ENCODE measurements at places on chromosomes 1 and 21. TPM values are rescaled to one million over a fixed set of nuclear protein-coding genes. Genes with fewer than 3 reads are reported as not detected.

Gene C1orf52
- polyA plus RNA-seq = 35.7 TPM

Gene PGBD5
- 1.5 TPM for polyA plus RNA-seq

- H3K4me1 ChIP-seq = no peaks in the 10 kb centered on the region
- H3K36me3 ChIP-seq = no peaks in the 10 kb centered on the region
- DNase-seq = no peak
- no peak overlapping the region for H3K4me3 ChIP-seq
Observed at GRCh38 chr1:71583756-71584155, 502.9 kb upstream of the ZRANB2 start.

GRCh38 chr1:236489710-236490377, 33.9 kb upstream of the LGALS8 start:
- H3K4me1 ChIP-seq = peaks cover under 1% of the 10 kb centered on the region
- H3K4me3 ChIP-seq = no peak overlapping the region
- H3K27me3 ChIP-seq = no peaks in the 10 kb centered on the region
- H3K36me3 ChIP-seq = no peaks in the 10 kb centered on the region
- no peak overlapping the region for H3K27ac ChIP-seq

DNA sequence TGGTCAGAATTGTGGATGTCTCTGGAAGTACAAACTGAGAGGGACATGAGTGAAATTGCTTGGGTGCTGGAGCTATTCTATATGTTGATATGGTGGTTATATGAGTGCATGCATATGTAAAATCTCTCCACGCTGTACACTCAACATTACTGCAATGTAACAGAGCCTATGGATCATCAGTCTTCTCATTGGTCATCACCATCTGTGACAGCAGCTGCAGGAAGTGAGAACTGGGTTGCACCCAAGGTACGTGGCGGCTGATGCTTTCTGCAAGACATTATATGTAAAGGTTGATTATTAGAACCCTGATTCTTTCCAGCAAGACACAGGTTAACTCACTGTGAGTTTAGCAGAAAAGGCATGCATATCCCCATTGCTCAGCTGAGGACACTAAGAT, 387.1 kb downstream of the OMA1 start:
- no peaks in the 10 kb centered on the region for H3K36me3 ChIP-seq
- DNase-seq = no peak
- no peak overlapping the region for H3K27ac ChIP-seq
- H3K4me1 ChIP-seq = peaks cover 2% of the 10 kb centered on the region
- H3K27me3 ChIP-seq = no peaks in the 10 kb centered on the region

DNA sequence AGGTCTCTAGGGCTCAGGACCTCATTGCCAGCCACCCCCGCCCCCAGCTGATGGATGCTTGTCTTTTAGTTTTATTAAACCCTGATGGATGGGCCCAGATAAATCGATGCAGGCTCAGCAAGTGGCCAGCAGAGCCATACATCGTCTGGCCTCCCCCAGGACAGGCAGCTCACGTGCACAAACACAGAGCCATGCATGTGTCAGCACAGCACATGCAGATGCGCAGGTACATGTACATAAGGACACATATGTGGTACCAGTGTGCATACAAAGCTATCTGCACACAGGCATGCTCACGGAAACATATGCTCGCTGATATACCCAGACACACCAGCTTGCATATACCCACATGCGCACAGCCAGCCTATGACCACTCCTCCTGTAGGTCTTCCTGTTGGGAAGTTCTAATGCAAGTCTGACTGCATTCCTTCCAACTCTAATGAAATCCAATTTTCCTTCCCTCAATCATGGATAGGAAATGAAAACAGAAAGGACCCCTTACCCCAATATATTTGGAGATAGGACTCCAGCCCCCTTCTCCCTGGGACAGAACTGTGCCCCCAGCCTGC, 897 bp downstream of the COL16A1 start:
- H3K27me3 ChIP-seq = peaks cover 3% of the 10 kb centered on the region
- H3K36me3 ChIP-seq = peaks cover 15% of the 10 kb centered on the region
- H3K27ac ChIP-seq = no peak overlapping the region
- no peak overlapping the region for H3K4me3 ChIP-seq
- peaks cover 6% of the 10 kb centered on the region for H3K4me1 ChIP-seq

DNA sequence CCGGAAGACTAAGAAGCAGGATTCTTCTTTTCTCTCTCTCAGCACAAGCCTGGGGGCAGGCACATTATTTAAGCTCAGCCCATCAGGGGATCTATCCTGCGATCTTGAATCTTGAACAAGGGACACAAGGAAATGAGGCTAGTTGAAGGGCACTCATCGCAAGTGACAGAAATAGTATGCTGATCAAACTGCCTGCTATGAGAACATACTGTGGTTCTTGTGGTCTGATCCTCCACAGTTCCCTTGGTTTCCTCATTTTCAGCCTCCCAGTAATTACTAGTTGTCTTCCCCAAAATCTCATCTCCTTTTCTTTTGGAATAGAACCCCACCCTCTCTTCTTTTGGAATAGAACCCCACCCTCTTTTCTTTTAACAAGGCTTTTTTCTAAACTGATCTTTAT, 6.5 kb downstream of the ANKRD45 start:
- no peaks in the 10 kb centered on the region for H3K4me1 ChIP-seq
- no peaks in the 10 kb centered on the region for H3K27me3 ChIP-seq
- no peak for DNase-seq
- no peak overlapping the region for H3K27ac ChIP-seq
- no peaks in the 10 kb centered on the region for H3K36me3 ChIP-seq

GRCh38 chr1:83905315-83905907, 93.5 kb downstream of the TTLL7 start:
- H3K36me3 ChIP-seq = no peaks in the 10 kb centered on the region
- H3K27me3 ChIP-seq = no peaks in the 10 kb centered on the region
- H3K27ac ChIP-seq = no peak overlapping the region

DNA sequence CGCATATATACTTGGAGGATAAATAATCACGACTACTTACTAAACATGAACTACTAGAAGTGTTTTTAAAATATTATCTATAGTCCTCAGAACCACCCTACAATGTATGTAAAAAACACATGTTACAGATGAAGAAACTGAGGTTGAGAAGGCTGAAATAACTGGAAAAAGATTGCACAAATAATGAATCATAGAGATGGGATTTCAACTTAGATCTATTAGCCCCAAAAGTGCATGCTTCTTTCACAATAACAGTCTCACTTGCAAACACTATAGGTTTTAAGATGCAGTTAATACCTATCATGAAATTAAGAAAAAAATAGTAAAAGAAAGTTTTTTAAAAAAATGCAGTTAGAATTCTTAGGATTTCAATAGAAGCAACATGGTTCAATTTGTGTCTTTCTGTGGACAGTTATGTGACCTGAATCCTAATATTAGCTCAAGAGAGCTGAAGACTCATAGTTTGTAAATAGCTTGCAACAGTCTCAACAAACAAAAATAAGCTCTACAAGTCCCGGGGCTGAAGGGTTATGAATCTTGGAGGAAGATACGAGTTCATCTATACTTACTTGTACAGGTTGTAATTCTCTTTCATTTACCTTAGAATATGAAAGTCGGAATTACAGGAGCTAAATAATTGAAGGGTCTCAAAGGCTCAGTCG, 58.6 kb upstream of the NTPCR start:
- no peak overlapping the region for H3K4me3 ChIP-seq
- no peaks in the 10 kb centered on the region for H3K4me1 ChIP-seq
- no peaks in the 10 kb centered on the region for H3K36me3 ChIP-seq

GRCh38 chr1:193348769-193349535, 162.5 kb upstream of the B3GALT2 start:
- DNase-seq = peak; percentile 15
- H3K27ac ChIP-seq = no peak overlapping the region
- no peak overlapping the region for H3K4me3 ChIP-seq
- peaks cover 3% of the 10 kb centered on the region for H3K36me3 ChIP-seq
- no peaks in the 10 kb centered on the region for H3K27me3 ChIP-seq
- no peaks in the 10 kb centered on the region for H3K4me1 ChIP-seq

DNA sequence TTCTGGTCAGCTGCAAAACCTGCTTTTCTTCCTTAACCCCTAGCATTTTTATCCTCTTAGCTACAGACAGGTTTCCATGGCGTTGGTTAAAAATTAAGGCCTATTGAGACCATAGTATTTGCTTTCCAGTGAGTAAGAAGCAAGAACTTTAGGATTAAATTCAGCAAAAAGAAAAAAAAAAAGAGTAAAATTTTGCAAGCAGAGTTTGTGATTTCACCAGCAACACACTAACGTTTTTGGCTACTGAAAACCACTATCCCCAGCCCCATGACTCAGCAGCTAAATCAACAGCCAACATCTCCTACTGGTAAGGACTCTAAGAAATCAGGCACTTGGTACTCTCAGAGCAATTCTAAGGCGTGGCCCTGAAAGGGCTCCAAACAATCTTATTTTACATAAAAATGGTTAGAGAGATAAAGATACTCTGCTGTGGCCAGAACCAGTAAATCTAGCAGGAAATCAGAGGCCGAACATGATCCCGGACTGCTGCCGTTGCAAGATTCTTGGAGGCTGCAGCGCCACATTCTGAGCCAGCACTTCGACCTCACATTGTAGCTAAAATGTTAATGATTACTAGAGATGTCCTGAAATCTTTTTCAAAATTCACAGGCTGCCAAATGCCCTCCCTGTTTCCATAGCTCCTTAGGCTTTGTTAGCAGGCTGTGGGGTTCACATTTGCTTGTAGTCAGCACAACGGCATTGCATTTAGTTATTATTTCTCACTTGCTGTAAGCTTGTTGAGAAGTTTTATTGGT, 1.6 kb upstream of the ENO1 start:
- DNase-seq = peak; percentile 82
- no peaks in the 10 kb centered on the region for H3K27me3 ChIP-seq
- no peaks in the 10 kb centered on the region for H3K36me3 ChIP-seq

DNA sequence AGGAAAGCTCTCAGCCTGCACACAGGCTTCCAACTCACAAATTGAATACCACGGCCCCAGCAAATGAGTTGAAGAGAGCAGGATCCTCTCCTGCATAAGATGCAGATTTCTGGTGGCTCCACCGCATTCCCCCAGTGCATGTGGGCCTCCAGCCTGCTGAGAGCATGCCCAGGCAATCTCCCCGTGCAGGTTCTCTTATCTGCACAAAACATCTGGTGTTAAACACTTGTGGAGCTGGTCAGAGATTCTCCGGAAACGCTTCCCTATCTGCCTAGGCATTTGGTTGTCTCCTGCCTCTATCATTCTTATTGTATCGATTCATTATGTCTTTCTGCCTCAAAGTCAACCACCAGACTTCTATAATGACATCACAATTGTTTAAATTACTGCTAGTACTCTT, 1349.0 kb upstream of the B3GALT2 start:
- peak; percentile 13 for DNase-seq
- H3K27ac ChIP-seq = no peak overlapping the region
- no peaks in the 10 kb centered on the region for H3K4me1 ChIP-seq
- H3K27me3 ChIP-seq = no peaks in the 10 kb centered on the region
- H3K4me3 ChIP-seq = no peak overlapping the region

- no peak for DNase-seq
- no peaks in the 10 kb centered on the region for H3K27me3 ChIP-seq
- H3K36me3 ChIP-seq = no peaks in the 10 kb centered on the region
- no peaks in the 10 kb centered on the region for H3K4me1 ChIP-seq
- H3K4me3 ChIP-seq = no peak overlapping the region
- H3K27ac ChIP-seq = no peak overlapping the region
Observed at GRCh38 chr1:89081005-89081404, 16.0 kb upstream of the GBP1 start.

DNA sequence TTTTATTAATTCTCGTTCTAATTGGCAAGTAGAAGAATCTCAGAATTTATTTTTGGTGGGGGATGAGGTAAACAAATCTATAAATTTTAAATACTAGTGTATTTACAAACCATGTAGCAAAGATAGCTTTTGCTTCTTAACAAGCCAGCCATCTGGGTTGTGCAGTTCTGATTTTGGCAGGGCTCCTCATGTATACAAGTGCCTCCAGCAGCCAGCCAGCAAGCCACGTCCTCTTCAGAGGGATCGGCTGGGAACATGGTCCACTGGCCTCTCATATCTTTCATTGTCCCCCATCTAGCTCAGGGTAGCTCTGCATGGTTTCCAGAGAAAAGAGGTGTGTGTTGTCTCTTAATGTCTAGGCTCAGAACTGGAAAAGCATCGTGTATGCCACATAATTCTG, 659.1 kb downstream of the MRPL39 start:
- no peak overlapping the region for H3K4me3 ChIP-seq
- no peaks in the 10 kb centered on the region for H3K36me3 ChIP-seq
- no peak overlapping the region for H3K27ac ChIP-seq
- no peaks in the 10 kb centered on the region for H3K4me1 ChIP-seq
- DNase-seq = no peak

DNA sequence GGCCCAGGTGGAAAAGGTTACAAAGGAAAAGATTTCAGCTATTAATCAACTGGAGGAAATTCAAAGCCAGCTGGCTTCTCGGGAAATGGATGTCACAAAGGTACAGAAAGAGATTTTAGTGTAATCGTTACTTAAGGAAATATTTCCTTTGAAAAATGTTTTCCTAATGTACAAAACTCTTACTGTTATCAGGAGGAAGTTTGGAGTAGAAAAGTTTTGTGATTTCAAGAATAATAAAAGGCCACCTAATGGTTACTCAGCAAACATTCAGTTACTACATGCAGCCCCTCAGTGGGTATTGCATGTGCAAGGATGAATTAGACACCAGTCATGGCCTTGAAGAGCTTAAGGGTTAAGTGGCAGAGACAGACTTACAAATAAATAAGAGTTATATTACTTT, 85.2 kb downstream of the SDCCAG8 start:
- H3K36me3 ChIP-seq = peaks cover 7% of the 10 kb centered on the region
- no peaks in the 10 kb centered on the region for H3K4me1 ChIP-seq
- H3K4me3 ChIP-seq = no peak overlapping the region
- H3K27me3 ChIP-seq = no peaks in the 10 kb centered on the region

GRCh38 chr1:201584471-201585092, 45.7 kb downstream of the NAV1 start:
- no peak overlapping the region for H3K4me3 ChIP-seq
- H3K36me3 ChIP-seq = no peaks in the 10 kb centered on the region
- H3K27ac ChIP-seq = no peak overlapping the region
- no peaks in the 10 kb centered on the region for H3K27me3 ChIP-seq
- DNase-seq = peak; percentile 95
- H3K4me1 ChIP-seq = peaks cover 3% of the 10 kb centered on the region

DNA sequence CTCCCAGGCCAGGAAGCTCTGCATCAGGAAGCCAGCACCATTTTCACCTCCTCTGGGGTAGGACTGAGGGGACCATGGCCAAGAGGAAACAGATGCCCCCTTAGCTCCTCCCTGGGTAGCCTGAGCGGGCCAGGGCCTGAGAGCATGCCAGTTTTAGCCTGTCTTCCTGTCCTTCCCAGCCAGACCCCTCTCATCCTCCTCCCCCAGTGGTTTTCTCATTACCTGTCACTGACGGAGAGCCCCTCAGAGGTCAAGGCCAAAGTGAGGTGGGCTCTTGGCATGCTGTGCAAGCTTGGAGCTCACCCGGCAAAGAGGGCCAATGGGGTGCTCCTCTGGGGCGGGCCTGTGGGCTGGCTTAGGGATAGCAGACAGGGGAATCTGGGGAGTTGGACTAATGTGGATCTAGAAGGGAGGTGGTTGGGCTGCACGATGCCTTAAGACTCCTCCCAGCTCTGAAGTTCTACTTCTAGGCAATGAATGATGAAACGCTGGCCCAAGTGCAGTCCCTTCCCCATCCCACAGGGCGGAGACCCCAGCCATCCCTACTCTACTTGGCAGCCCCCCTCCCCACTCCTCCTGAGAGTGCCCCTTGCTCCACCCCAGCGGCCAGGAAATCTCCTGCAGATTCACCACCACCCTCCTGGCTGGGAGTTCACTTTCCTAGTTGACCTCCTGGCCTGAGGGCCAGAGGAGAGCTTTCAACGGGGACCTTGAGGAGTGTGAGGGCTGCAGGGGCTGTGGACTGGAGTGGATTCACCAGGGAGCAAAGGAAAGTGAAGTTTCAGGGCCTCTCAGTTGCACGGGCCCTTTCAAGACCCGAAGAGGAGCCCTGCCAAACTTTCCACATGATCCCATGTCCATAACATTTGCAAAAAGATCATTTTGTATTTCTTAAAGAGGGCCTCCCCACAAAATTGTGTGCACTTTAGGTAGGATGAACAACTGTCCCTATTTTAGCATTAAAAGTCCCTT, 9.4 kb upstream of the LMNA start:
- H3K4me3 ChIP-seq = no peak overlapping the region
- H3K27me3 ChIP-seq = no peaks in the 10 kb centered on the region
- peak; percentile 49 for DNase-seq
- peak overlapping the region; percentile 89 for H3K27ac ChIP-seq
- H3K4me1 ChIP-seq = peaks cover 61% of the 10 kb centered on the region
